ENCODE measurements at places on chromosomes 4 and X. TPM values are rescaled to one million over a fixed set of nuclear protein-coding genes. Genes with fewer than 3 reads are reported as not detected.

The DRD5 gene
- not detected for total RNA-seq

The C1GALT1C1 gene
- 16.4 TPM for total RNA-seq

DNA sequence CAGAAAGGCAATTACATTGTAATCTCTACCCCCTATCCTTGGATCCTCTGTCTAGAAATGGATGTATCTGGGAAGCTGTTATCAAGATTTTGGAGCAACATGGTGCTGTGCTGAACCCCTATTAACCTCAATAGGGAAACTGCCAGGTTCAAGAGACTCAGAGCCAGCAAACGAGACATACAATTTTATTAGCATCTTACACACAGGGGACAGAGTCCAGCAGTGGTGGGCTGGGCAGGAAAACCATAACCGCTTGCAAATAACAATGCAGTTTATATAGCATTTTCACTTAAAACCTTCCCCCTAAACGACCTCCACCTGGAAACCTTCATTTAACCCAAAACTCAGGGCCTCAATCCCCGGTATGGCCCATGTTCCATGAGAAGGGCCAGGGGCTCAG is 79.5 kb downstream of the SYTL5 start:
- no peak for DNase-seq

DNA sequence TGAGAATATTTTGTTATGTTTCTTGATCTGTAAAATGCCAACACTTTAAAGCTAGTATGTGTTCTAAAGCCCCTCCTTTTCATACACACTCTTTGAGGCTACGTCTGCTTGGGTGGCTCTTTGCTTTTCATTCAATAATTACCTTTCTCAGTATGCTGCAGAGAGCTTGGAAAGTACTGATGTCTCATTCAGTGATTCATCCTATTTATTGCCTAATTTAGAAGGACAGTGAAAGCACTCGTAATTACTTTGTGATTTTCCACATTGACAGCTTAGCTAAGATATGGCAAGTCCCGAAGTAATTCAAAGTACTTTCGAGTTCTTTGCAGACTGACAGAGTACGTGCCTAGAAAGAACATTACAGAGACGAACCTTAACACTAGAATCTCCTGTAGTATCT is 57.2 kb downstream of the BMP15 start:
- no peak for DNase-seq

- no peak for DNase-seq
Measured at GRCh38 chr4:147753047-147753446, 21.2 kb downstream of the ARHGAP10 start.

DNA sequence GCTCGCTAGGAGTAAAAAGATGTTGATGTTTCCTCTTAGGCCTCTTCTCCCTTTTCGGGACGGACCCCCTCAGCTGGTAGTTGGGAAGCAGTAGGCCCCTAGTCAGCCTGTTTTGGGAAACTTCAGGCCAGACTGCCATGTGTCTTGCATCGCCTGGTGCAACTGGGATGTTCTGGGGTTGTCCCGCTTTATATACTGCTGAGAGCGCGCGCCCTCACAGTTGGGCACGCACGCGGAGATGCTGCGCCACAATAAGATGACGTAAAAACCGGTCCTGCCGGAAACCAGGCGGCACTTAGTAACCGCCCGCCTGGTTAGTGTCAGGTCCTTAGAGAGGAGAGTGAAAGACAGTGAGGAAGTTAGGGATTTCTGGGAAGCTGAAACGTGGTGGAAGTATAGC is 231.3 kb upstream of the CT83 start:
- no peak for DNase-seq

The SEC31A gene
- 124 TPM for total RNA-seq

The JADE3 gene
- 1.2 TPM for total RNA-seq

GRCh38 chrX:56233682-56234081 is 1.5 kb downstream of the KLF8 start:
- DNase-seq, result no peak

- DNase-seq, result no peak
Measured at GRCh38 chr4:81676537-81676936, 204.8 kb upstream of the RASGEF1B start.

The NOX1 gene
- not detected for total RNA-seq

DNA sequence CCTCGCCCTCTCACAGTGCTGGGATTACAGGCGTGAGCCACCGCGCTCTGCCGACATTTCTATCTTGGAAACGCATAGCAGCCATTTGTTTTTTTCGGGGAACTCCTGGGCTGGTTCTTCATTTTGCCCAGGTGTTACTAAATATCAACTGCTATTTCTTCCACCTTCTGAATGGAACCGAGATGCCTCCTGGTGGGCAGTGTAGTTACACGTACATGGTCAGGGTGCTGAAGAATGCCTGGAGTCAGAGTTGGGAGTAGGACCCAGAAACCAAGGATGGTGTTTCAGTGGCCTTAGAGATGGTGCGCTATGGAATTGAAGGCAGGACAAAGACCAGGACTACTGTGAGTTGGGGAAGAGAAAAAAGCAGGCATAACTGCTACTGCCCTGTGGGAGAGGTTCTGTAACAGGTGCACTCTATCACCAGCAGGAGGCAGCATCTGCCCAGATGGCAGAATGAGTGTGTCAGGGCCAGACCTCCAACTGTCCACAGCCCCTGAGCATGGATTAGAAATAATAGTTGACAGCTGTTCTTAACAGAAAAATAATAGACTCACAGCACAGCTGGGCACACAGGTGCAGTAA is 81.7 kb downstream of the ZC4H2 start:
- no peak for DNase-seq

- no peak for DNase-seq
Measured at GRCh38 chrX:139823806-139824205, 109.0 kb downstream of the ATP11C start.

DNA sequence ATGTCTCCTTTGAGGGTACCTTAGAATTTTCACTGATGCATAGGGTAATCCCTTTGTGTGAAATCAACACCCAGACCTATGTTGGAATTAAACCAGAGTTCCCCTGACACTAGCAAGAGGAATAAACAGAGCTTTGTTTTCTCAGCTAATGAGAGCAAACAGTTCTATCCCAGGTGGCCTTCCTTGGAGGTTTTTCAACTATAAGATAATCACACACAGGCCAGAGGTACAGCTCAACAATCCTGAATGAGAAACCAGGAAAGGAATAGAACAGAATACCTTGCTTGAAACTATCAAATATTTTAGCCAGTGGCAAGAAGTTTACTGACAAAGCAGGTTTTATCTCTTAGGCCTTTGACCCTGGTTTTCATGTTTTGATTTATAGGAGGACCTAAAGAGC is 100.2 kb downstream of the OTC start:
- no peak for DNase-seq
